ENCODE measurements at places on chromosomes 5 and 9.
A peak's percentile ranks its signal among the peaks of the same experiment; 100 is the strongest.

- no peak for DNase-seq
Measured at GRCh38 chr9:122444041-122444733, 33.5 kb downstream of the OR1J1 start.

GRCh38 chr5:134136221-134136631 is 21.7 kb downstream of the TCF7 start:
- no peak for DNase-seq

- DNase-seq: no peak
Measured at GRCh38 chr5:65108786-65109743, 340.3 kb downstream of the CWC27 start.

DNA sequence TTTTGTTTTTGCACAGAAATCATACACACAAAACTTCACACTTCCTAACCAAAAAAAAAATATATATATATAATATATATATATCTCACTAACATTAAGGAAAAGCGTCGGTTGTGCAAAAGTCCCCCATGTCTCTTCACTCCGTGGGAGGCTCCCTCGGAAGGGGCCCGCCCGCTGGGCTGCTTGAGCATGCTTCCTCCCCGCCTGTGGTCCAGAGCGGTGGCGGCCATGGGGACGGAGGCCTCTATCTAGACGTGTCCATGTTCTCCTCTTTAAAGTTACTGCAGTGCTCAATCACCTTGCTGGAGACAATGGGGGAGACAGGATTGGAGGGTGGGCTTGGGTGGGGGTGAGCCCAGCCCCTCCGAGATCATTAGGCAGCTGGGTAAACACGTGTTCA is 7.2 kb upstream of the ZDHHC12 start:
- DNase-seq: no peak

DNA sequence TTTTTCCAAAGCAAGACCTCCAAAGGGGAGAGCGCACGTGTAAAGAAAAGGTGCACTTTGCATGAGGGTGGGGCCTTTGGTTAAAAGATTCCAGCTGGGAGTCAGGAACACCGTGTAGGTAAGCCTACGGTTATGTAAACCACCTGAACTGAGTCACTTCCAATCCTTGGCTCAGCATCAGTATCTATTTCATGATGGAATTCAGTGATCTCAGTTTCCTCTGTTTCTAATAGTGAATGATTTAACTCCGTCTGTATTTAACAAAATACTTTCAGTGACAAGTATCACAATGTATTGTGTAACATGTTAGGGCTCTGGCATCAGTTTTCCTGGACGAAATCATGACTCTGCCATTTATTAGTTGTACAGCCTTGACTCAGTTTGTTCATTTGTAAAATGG is 1.3 kb upstream of the SVEP1 start:
- no peak for DNase-seq

DNA sequence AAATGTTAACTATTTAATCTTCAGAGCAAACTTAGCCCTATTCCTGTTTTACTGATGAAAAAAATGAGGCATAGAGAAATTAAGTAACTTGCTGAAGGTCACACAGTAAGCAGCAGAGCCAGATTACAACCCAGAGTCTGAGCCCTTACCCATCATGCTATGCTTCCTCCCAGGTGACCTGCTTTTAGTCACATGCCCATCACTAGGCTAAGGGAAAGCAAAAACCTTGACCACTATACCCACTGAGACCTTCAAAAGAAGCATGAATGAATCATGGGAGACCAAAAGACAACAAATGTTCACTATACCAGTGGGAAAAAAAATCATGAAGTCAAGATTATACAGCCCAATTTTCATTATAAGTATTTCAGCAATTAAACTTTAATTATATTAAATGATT is 5.3 kb upstream of the HAUS6 start:
- DNase-seq: no peak

DNA sequence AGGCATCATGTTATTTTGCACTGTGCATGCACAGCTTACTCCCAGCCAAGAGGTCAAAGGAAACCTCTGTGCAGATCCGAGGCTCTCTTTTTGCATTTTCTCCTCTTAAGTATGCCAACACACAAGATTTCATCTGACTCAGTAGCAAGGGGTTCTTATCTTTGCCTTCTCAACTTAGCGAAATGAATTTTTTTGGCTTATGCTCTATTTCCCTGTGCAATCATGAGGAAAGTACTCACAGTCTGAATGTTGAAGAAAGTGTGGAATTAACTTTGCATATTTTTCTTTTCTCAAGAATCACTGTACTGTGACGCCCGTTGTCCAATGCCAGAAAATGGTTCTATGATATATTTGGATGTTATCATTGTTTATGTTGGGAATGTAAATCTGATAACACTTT is 173.5 kb upstream of the FBXL7 start:
- DNase-seq: no peak

DNA sequence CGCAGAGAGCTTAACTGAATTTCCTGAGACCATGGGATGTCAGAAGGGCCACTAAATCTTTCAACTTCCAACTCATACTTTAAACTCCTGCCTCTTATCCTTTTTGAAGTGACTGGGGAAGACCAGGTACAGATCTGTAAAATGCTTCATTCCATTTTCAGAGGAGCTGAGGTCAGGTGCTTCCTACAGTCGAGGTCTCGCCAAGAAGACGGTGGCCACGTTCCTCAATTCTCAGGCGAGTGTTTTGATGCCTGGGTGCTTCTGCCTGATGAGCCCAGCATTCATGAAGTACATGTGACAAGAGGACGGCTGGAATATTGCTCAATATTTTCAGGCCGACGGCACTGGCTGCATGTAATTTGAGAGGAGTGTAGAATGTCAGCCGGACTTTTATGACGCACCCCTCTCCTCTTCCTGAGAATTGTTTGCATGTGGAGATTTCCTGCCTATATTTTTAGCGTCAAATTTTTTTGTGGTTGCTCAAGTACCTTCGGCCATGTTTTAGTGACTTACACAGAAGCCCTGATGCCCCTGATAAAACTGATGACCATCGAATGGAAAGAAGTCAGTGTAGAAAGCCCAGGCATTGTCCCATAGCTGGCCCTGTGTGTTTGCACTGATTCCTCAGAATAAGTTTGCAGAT is 38.8 kb upstream of the GLRX start:
- no peak for DNase-seq

GRCh38 chr5:137410234-137411010 is 88.7 kb downstream of the SPOCK1 start:
- DNase-seq: no peak

DNA sequence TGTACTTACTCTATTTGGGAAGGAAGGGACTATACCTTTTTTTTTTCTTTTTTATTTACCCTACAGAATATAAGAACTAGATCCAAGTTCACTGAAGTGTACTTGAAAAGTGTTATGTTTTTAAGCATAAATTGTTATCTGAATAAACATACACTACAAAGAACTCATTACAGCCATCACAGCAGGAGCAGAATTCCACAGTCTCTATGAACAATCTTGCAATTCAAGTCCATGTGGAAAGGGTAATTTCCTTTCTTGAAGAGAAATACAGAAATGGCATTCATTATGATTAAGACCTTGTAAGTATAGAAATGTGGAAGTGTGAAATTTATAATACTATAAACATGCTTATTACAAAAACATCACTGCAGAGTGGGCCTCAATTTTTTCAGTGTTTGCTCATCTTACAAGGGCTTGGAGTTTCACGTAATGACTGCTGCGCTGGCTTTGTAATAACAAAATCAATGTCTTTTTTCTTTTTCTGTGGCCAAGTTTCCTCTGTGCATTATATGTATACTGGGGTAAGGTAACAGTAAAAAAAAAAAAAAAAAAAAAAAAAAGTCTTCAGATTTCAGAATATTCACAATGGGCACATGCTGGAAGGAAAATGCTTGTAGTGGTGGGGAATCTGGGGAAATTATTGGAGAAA is 77.0 kb upstream of the GNA14 start:
- no peak for DNase-seq

GRCh38 chr5:2207109-2207399 is 324.3 kb upstream of the IRX4 start:
- no peak for DNase-seq

GRCh38 chr9:35790385-35791296 is 750 bp upstream of the NPR2 start:
- peak; percentile 78 for DNase-seq

DNA sequence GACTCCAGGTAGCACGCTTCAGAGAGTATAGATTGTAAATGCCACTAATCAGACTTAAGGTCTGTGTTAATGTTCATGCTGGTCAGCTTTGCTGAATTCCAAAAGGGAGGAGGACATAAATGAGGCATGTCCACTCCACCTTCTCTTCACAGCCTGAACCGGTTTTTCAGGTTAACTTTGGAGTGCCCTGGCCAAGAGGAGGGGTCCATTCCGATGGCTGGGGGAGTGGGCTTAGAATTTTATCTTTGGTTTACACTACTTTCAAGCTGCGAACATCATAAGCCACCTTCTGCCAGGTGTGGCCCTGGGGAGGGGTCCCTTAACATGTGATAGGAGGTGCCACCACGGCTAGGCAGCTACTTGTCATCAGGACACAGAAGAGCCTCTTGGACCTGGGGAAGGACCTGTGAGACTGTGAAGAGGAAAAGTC is 24.2 kb downstream of the ABO start:
- no peak for DNase-seq

Measured in CD4-positive, alpha-beta T cell treated with Interleukin-2 at 100 ng/mL for 4 hours (primary cell).